Effector memory CD8-positive, alpha-beta T cell (primary cell): ENCODE measurements at places on chromosomes 3 and 15.
A peak's percentile ranks its signal among the peaks of the same experiment; 100 is the strongest.

DNA sequence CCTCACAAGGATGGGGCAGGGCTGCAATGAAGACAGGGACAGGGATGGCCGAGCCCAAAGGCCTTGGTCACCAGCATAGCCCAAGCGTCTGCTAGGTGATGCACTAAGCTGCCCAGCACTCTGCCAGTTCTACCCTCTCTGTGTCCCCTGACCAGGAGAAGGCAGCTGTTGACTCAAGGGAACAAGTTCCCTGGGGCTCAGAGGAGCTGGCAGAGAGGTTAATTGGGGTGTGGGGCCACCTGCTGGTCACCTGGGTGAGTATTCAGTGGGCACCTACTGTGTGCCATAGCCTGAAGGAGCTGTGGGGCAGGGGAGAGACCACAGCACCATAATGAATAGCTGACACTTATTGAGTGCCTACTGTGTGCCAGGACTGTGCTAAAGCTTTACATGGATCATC, 22.0 kb upstream of the DOCK3 start:
- DNase-seq = peak; percentile 43

DNA sequence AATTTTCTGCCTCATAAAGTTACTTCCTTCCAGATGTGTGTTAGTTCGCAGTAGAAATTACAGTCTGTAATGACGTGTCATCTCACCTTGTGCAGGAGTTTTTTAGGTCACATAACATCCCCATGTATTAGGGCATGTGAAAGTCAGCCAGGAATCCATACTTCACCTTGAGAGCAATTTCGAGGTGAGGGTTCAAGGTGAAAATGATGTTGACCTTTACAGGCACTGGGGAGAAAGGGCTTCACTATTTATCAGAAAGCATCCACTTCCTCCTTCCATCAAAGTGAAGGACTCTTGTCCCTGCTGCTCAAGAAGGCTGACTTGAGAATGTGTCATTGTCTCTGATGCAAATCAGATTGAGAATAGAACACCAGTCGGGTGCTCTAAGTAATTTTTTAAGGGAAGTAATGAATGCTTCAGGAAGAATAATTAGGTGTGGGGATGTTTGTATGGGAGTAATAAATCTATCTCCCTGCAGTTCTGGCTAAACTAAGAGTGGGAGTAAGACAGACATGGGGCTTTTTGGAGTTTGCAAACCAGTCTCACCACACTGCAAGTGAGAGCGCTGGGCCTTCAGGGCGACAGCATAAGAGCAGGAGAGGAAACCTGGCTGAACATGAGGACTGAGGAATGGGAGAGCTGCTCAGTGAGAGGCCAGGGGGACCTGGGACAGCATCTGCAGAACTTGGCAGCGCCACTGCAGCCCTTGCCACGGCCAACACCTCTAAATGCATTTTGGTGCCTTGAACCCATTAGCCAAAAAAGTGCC, 85.9 kb upstream of the IL12A start:
- no peak for DNase-seq

DNA sequence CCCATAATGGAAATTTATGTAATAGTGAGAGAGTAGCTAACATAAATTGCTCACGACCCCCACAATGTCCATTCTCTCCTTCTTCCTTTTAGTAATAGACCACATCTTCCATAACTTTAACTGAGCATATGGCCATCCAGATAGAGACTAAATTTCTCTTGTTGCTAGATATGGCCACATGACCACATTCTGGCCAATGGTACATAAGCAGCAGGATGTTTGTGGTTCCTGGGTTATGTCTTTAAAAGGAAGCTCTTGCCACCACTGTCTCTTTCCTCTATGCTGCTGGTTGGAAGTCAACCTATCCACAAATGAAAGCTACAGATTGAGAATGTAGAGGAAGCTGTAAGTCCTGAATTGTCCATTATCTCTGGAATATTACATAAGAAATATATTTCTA, 59.7 kb upstream of the NPHP3 start:
- no peak for DNase-seq

GRCh38 chr15:64337761-64338160, 18.2 kb downstream of the CSNK1G1 start:
- no peak for DNase-seq

DNA sequence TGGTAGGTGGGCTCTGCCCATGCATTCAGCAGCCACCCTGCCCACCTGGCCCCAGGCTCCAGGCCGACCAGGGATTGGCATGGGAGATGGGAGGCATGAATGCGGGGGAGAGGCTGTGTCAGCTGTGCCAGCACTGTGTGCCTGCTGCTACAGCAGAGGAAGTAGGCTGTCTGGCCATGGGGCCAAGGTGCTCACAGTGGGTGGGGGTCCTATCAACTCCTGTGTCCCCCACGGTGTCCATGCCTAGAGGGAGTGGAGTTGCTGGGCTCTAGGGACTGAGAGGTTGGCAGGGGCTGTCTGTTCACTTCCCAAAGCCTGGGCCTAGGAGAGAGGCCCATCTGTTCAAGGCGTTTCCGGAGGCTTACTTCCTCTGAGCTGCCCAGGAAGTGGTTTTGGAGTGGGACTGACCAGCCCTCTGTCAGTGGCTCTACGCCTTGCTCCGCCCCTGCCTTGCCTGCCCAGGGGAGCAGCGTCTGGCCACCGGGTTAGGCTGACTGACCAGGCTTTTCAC, 5.8 kb downstream of the PRKCD start:
- no peak for DNase-seq

DNA sequence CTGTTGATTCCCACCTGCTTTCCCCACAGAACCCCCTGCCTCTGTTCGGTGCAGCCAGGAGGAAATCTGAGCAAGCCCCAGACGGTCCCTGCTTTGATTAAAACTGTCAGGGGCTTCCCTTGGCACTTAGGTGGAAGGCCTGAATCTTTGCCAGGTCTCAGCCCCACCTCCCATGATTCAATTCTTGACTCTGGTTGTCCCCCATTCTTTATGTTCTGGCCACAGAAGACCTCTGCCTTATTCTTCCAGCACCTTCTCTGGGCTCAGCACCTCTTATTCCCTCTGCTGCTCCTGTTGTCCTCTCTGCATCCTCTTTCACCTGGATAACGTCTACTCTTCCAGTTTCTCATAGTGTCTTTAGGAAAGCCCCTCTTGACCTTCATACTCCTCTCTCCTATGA, 349.4 kb downstream of the PTPRG start:
- DNase-seq = no peak

DNA sequence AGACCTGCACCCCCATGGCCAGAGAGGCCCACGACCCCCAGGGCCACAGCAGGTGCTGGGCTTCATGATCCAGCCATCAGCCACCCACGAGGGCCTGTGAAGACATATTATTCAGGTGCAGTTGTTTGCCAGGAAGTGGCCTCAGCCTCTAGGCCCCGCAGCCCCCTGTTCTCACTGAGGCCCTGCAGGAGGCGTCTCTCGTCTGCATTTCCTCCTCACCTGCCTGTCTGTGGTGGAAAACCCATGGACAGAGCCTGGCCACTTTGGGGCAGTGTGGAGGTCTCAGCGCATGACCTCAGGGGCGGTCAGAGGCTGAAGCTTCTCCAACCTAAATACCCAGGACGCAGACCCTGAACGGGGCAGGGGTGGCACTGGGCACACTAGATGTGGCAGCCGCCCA, 18.6 kb downstream of the UROC1 start:
- DNase-seq = no peak
